Cerebellar nuclear complex (tissue), 1 donor: ENCODE measurements at places on chromosomes 1 and 21.

DNA sequence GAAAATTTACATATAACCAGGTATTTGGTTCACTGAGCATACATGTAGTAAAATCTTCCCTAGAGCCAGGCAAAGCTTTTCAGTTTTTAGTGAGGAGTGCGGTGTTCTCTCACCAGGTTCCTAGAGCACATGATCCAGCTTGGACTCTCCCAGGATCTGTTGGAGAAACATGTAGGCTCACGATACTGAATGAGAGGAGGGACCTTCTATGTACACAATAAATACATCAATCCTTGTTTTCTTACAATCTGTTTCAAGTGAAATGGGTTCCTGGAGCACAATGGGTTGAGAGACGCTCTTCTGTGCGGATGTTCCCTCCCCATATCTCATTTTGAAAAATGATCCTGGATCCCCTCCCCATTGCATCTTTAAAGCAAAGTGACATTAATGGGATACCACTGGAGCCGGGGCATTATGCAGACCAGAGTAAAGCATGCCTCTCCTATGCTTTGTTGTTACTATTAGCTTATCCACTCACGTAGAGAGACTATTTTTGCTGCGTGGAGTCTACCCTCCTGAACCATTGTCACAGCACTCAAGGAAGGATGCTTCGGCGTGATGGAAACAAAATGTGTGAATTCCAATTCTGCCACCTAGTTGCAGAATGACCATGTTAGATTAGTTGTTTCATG, 19.3 kb downstream of the SMYD2 start:
- no peak for DNase-seq

DNA sequence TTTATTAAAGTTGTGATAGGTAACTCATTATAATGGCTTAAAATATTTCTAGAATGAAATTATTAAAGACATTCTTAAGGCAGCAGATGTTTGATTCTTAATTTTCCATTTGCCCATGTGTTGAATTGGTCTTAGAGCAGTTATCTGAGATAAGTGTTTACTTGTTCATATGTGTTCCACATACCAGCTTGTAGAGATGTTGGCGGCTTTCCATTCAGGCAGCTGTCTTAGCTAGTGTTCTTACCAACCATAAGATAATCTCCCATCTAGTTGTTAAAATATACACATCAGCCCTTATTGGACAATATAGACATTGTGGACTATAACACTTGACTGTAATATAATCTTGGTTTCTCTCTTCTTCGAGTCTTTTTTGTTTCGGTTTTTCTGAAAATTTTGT, 1372.9 kb upstream of the ADGRL2 start:
- no peak for DNase-seq

- no peak for DNase-seq
These were observed 486.1 kb upstream of the ADGRL2 start for GRCh38 chr1:81314513-81315233.

DNA sequence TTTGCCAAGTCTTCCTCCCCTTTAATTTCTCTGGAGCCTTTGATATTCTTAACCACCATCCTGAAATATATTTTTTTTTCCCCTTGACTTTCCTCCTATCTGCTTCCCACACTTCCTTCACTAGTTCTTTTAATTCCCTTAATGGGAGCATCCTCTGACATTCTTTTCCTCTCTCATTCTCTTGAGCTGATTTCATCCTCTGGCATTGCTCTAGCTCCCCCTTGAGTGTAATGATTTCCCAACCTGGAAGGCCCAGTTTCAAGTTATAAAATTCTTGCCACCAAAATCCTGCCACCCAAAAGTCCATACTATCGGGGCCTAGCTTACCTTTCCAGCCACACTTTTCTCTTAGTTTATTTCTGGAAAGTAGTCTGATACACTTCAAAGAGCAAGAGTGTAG, 39.5 kb upstream of the UBE2U start:
- DNase-seq, result no peak

DNA sequence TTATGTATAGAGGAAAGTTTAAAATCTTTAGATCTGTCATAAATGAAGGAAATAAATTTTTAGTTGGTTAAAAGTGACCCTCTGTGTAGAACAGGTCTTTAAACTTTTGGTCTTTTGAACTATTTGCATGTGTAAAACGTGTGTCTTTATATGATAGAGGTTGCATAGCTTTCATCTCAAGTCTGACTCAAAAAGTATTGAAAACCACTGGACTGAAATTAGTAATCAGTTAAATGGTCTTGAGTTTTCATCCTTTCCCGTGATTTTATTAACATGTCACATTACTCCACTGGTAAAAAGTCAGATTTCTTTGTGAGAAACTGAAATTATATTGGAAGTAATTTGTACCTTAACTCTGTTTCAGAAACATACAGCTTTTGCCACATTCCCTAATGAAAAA, 1.8 kb downstream of the RNPC3 start:
- no peak for DNase-seq

- no peak for DNase-seq
These were observed 215.9 kb downstream of the DISC1 start for GRCh38 chr1:231842441-231842840.

- DNase-seq, result no peak
These were observed 14.5 kb downstream of the NUAK2 start for GRCh38 chr1:205306929-205307566.

- no peak for DNase-seq
These were observed 64.6 kb upstream of the WDR26 start for GRCh38 chr1:224499204-224499603.

DNA sequence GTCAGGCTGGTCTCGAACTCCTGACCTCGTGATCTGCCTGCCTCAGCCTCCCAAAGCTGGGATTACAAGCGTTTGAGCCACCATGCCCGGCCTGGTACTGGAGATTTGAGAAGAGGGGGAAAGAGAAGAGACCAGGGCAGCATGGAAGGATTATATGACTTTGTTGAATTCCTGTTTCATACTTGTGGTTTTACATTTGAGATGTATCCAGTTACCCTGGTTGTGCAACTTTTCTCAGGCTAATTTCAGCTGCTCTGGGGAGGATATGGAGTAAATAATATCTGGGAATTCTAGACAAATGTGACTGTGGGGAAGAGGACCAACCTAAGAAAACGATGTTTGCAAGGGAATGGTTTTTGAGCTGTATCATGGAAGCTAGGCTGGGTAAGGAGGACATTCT, 89.5 kb upstream of the GREM2 start:
- no peak for DNase-seq

GRCh38 chr1:37042506-37042905, 8.2 kb upstream of the GRIK3 start:
- DNase-seq, result no peak

- no peak for DNase-seq
These were observed 6.0 kb upstream of the NLRP3 start for GRCh38 chr1:247409869-247410544.

DNA sequence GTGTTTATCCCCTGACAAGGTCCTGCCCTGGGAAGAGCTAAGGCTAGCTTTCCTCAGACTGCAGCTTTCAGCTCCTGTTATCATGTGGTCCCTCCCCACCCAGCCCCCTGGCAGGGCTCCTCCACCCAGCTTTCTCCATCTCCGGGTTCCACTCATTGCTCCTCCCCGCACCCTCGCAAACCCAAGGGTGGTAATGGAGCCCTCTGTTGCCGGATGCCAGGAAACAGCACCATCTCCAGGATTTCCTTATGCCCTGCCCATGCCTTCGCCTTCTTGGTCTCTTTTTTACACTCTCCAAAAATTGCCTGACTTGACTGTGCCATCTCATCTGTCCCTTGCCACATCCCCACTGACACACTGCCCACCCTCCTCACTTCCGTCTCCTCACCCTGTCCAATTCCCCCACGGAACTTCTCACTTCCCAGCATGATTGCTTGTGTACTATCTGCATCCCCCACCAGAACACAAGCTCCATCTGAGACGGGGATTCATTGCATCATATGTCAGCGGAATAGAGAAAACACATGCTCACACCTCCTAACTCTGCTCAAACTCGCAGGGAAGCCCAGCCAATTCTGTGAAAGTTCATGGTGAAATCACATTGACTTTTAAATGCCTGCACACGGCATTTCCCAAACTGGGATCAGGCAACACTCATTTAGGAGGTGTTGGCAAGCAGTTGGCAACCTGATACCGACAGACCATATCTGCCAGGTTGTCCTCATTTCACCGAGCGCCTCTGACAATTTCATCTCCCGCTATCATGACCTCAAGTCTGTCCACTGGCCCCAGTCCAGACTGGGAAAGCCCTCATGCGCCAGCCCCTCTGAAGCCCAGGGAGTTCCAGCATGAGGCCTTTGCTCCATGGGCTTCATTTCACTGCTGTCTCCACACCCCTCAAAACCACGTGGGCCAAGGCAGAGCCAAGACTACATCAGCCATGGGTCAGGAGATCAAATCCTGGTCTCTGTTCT, 201.1 kb downstream of the MATN1 start:
- no peak for DNase-seq

- DNase-seq, result no peak
These were observed 204.0 kb upstream of the C21orf91 start for GRCh38 chr21:18023157-18023556.

GRCh38 chr1:81730881-81731280, 69.9 kb upstream of the ADGRL2 start:
- DNase-seq, result no peak

- no peak for DNase-seq
These were observed 43.4 kb downstream of the KIF1B start for GRCh38 chr1:10253755-10254154.

DNA sequence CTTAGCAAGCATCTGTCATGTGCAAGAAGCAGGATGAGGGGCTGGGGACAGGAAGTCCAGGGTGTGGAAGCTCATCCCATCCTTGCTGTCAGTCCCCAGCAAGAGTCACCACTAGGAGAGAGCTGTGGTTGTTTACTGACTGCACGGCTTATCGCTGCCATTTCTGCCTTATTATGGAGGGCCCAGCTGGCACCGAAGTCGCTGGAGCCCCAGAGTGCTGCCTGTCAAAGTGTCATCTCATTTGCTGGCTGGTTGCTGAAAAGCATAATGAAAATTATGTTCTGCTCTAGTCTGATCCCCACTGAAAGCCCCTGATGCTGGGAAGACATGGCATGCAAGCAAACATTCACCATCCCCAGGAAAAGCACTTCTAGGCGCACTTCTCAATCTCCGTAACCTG, 642.7 kb downstream of the NPHP4 start:
- DNase-seq, result no peak

DNA sequence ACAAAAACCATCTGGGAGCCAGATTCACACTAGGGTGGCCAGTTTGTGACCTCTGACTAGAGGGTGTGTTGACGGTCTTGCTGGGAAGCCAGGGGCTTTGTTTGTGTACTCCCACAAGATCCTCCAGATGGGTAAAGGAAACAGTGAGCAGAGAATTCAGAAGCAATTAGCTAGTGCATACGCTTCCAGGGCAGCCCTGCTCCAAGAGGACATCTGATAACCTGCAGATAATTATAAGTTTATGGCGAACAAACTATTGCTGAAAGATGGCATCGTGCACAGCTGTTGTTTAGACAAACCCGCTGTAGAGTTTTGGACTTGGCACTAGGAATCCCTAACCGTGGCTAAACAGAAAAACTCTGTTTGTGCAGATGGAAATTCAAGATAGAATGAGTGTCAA, 326.4 kb downstream of the TGFB2 start:
- no peak for DNase-seq

DNA sequence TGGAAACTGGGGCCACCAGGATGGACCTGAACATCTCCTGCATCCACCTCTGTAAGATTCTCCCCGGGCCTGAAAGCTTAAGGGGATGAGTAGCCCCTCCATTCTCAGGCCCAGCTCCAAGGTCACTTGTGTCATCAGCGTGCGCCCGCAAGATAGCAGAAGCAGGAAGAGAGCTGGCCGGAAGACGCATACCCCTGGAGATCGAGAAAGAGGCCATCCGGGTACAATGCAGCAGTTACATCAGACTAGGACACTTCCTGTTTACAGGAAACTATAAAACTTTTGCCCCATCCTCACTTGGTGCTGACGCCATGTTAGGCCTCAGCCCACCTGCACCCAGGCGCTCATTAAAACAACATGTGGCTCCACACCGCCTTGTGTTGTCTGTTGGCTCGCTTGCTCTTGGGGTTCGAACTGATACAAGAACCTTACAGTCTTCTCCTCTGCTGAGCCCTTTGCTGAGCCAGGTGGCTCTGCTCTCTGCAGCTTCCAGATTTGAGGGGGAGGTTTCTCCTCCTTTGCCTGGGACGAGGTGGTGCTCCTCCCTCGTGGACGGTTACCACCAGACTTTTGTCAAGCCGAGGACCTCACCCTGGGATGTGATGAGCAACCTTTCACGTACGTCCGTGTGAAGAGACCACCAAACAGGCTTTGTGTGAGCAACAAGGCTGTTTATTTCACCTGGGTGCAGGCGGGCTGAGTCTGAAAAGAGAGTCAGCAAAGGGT, 277.5 kb upstream of the C1orf174 start:
- no peak for DNase-seq

- DNase-seq, result no peak
These were observed 13.7 kb downstream of the PTGFRN start for GRCh38 chr1:116923421-116923820.

DNA sequence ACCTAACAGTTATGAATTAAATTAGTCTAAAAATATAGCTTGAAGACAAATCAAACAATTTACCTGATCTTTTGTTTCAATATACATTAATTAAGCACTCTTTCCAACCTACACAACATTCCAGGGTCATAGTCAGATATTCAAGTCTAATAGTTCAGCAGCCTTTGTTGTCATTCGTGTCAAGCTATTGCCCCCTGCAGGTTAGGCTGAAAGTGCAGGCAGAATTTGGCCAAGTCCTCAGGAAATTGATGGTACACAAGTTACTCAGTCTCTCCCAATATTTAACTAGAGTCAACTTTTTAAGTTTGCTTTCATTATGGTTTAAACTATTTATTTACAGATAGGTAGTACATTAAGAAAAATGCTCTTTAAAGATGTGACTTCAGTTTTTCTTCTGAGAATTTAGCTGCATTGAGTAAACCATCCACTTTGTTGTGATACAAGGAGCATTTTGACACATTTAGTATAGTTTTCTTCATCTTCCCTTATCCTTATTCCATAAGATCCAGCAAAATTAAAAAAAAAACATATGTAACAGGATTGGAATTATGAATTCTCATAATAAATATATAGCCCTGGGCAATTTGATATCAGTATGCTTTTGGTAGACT, 130.3 kb upstream of the DPYD start:
- DNase-seq, result no peak

DNA sequence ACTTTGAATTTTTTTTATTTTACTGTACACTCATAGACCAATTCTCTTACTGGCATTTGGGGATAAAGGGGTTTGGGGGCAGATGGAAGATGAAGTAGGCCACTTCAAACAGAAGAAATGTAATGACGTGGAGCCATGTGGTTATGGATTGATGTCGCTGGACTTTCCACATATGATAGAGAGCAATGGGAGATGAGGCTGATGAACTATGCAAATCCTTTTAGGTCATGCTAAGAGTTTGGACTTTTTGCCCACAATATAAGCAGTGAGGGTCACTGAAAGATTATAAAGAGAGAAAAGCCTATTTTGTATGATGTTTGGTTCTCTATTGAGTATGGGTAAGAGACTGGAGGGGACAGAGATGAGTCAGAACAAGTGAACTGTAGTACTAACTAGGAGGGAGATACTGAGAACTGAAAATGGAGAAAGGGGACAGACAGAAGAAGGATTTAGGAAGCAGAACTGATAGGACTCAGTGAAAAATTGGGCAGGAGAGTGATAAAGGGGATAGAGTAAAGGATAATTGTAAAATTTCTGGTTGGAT, 9.2 kb downstream of the C1orf21 start:
- DNase-seq, result no peak
